Kidney epithelial cell (primary cell): ENCODE measurements at places on chromosomes 7 and 10.

- peak; percentile 1 for DNase-seq
Observed at GRCh38 chr7:19491821-19492452, 216.9 kb downstream of the POLR1F start.

- no peak for DNase-seq
Observed at GRCh38 chr10:116715839-116716377, 26.5 kb downstream of the HSPA12A start.

GRCh38 chr7:101854084-101854865 is 36.8 kb downstream of the CUX1 start:
- no peak for DNase-seq

DNA sequence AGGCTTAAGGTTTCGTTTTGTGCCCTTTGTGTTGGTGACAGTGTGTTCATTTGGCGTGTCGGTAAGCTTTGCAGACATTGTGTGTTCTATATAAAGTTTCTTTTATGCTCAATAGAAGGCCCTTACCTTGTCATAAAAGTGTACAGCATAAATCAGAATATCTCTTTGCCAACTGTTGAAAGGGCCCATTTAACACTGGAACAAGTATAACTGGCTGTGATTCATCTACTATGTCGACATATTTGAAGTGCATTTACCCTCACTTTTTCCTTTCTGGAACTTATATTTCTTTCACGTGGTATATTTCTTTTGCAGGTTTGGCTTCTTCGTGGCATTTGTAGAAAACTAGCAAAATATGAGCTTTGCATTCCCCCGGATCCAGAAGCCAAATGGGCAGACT is 32.7 kb downstream of the EEPD1 start:
- DNase-seq, result no peak

DNA sequence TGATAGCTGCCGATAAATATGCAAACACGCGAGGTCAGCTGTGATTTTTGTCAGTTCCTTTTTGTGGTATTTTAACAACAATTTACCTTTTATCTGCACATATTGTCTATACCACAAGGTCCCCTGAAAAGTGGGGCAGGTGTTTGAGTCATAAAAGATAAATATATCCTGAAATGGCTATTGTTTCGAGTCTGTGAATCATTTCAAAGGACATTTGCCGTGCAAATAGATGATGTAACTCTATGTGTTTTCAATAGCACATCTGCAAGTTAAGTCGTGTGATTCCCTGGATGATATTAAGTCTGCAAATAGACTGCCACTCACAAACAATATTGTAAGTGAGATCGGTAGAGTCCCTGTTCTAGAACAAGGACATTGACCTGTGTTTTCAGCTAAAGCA is 193.0 kb upstream of the PITRM1 start:
- peak; percentile 38 for DNase-seq

- no peak for DNase-seq
Observed at GRCh38 chr7:149774237-149775175, 1.1 kb upstream of the ZNF467 start.

GRCh38 chr10:53315709-53316108 is 543.1 kb upstream of the MBL2 start:
- no peak for DNase-seq
